ENCODE measurements at places on chromosomes 2 and 18.

- peak; percentile 42 for DNase-seq
Measured at GRCh38 chr18:50659091-50660003, 99.5 kb downstream of the MAPK4 start.

GRCh38 chr2:169365029-169365480 is 2.7 kb upstream of the LRP2 start:
- DNase-seq = no peak

GRCh38 chr2:152446213-152446612 is 111.2 kb downstream of the FMNL2 start:
- DNase-seq = peak; percentile 36

- DNase-seq = no peak
Measured at GRCh38 chr2:171102802-171103201, 57.9 kb downstream of the TLK1 start.

- no peak for DNase-seq
Measured at GRCh38 chr2:112144966-112145365, 6.8 kb downstream of the FBLN7 start.

DNA sequence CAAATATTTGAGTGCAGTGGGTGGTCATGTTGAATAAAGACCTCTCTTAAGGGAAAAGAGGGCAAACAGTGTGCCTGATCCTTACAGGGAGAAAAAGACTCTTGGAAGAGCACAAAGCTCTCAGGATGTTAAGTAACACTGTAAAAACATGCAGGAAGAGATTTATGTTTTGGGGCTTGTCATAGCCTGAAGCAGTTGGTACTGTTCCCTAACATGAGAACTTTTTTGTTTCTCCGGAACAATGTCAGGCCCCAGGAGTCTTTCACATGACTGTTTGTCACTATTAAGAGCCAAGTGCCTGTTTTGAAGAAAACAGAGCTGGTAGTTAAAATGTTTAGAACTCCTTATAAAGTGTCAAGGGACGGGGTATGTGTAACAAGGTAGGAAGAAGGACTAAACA is 83.7 kb upstream of the B3GNT2 start:
- DNase-seq = no peak

GRCh38 chr2:86622519-86623042 is 1.1 kb downstream of the RNF103 start:
- DNase-seq = peak; percentile 15

- no peak for DNase-seq
Measured at GRCh38 chr2:238690511-238690910, 157.4 kb upstream of the TWIST2 start.

DNA sequence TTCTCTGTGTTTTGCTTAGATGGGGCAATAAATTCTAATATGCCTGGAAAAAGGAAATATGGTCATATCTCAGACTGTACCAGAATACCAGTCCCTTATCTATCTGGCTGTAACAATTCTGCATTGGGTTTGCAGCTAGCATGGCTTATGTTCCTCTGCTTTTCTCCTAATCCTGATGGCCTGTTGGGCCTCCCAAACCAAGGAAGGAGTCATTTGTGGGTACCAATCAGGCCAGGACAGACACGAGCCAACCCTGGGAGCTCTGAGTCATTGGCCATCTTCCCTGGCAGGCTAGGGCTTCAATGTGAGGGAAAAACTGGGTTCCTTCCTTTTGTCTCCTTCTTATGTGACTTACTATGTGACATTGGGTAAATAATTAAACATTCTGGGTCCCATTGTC is 12.0 kb downstream of the SMARCAL1 start:
- no peak for DNase-seq

DNA sequence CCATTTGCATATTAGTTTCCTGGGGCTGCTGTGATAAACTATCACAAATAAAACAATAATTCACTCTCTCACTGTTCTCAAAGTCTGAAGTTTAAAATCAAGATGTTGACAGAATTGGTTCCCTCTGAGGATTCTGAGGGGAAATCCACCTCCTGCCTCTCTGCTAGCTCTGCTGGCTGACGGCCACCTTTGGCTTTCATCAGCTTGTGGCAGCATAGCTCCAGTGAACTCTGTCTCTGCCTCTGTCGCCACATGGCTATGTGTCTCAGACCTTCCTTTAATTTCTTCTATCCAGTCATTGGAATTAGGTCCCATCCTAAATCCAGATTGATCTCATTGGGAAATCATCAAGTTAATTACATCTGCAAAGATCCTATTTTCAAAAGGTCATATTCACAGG is 38.9 kb upstream of the TRIM43 start:
- peak; percentile 26 for DNase-seq

DNA sequence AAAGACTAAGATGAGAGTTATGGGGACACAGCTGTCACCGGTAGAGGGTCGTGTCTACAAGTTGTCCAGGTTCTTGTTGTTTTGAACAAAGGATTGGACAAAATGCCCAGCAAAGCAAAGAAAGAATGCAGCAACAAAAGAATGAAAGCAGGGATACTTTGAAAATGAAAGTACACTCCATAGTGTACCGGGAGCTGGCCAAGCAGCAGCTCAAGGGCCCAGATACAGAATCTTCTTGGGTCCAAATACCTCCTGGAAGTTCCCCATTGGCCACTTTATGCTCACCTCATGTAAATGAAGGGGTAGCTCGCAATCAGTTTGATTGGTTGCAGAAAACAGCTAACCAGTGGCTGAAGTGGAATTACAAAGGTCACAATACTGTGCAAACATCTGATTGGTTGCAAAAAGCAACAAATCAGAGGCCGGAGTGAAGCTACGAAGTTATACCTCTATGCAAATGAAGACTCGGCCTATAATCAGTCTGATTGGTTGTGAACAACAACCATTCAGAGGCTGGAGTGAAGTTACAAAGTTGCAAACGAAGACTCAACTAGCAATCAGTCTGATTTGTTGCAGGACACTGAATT is 474.9 kb upstream of the TMEFF2 start:
- peak; percentile 47 for DNase-seq

GRCh38 chr18:70142001-70142400 is 63.5 kb downstream of the RTTN start:
- DNase-seq = no peak

DNA sequence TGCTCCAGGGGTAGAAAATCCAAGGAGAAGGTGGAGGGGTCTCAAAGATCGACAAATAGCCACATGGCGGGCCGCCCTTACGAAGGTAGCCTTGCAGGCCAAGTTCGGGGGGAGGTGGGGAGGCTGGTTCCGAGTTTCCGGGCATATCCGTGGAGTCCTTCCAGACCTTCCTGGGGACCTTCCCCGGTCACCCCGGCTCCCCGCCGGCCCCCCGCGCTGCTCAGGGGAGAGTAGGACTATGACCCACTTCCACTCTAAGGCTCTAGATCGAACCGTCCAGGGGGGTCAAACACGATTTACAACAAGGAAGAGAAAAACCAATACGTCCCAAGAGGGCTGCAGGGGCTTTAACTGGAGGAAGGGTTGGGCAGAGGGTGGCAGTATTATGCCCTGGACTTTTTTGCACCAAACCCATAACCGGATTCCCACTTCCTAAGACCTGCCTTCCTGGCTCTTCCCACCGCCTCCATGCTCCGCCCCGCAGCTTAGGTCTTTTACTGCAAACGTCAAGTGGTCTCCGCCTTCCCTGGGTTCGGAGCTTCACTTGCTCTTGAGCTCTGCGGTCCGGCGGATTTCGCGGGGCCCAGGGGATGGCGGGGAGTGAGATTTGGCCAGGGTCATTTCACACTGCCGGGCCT is 779 bp upstream of the LYPD6 start:
- peak; percentile 65 for DNase-seq

DNA sequence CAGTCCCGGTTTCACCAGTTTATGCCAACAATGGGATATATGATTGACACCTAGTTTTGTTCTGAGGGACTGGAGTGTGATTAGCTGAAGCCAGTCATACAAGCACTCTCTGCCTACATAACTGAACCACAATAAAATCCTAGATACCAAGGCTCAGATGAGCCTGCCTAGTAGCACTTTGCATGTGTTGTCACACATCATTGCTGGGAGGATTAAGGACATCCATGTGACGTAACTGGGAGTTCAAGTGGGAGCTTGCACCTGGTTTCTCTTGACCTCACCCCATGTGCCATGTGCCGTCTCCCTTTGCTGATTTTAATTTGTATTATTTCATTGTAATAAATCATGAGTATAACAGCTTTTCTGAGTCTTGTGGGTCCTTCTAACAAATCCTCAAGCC is 90.3 kb downstream of the TMEM163 start:
- DNase-seq = no peak

GRCh38 chr2:202574541-202574940 is 60.2 kb upstream of the FAM117B start:
- DNase-seq = no peak

DNA sequence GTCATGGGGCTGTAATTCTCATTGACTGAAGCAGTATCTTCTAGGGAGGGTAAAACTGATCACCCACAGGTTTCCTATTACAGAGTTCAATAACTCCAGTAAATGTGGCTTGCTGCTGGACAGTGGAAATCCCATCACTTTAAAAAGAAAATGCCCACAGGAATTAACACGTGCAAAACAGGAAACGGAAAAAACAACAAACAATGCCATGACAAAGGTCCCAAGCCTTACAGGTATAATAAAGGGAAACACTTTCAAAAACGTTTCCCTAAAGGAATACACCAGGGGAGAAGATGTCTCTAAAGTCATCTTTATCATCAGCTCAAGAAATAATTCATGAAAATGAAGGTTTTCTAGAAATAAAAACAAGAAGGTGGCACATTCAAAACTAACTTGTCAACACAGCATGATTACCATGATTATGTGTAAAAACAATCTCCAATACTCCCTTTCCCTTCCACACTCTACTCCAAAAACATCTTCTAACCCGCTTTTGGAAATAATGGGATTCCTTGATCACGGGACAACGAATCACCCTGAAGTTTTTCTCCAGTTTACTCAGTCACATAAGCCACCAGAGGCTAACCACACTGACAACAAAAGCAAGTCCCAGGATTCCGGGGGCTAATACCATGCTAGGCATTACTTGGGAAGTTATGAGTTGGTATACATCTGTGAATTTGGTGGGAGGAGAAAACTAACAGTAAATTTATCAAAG is 167.9 kb downstream of the TCF4 start:
- no peak for DNase-seq

DNA sequence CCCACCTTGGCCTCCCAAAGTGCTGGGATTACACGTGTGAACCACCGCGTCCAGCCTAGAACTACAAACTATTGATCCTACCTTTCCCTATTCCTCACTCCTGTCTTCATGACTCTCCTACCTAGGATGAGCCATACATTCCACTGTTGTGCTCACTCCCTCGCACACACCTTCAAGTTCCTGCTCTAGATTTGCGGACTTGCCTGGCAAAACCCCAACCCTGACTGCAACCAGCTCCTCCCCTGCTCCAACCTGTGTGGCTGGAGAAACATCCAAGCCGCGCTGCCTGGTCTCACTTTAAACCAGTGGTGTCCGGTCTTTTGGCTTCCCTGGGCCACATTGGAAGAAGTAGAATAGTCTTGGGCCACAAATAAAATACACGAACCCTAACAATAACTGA is 5.0 kb upstream of the DNPEP start:
- DNase-seq = no peak

DNA sequence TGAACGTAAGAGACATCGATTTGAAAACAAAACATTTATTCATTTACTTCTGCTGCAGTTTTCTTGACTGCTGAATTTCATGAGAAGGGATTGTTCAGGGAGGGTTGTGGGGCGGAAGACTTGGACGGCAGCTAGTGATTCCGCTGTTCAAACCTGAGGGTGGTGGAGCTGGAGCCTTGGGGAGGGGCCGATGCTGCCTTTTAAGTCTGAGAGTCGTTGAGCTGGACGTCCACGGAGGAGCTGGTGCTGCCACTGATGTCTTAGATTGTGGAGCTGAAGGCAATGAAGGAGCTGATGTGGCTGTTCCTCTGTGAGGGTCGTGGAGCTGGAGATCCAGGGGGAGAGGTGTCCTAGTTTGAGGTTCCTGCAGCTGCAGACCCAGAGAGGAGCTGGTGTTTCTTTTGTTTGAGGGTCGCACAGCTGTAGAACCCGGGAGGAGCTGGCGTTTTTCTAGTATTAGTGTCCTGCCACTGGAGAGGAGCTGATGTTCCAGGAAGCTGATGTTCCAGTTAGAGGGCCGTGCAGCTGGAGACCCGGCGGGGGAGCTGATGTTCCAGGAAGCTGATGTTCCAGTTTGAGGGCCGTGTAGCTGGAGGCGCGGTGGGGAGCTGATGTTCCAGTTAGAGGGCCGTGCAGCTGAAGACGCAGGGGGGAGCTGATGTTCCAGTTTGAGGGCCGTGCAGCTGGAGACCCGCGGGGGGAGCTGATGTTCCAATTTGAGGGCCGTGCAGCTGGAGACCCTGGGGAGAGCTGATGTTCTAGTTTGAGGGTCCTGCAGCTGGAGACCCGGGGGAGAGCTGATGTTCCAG is 150.9 kb downstream of the RTP5 start:
- peak; percentile 32 for DNase-seq

DNA sequence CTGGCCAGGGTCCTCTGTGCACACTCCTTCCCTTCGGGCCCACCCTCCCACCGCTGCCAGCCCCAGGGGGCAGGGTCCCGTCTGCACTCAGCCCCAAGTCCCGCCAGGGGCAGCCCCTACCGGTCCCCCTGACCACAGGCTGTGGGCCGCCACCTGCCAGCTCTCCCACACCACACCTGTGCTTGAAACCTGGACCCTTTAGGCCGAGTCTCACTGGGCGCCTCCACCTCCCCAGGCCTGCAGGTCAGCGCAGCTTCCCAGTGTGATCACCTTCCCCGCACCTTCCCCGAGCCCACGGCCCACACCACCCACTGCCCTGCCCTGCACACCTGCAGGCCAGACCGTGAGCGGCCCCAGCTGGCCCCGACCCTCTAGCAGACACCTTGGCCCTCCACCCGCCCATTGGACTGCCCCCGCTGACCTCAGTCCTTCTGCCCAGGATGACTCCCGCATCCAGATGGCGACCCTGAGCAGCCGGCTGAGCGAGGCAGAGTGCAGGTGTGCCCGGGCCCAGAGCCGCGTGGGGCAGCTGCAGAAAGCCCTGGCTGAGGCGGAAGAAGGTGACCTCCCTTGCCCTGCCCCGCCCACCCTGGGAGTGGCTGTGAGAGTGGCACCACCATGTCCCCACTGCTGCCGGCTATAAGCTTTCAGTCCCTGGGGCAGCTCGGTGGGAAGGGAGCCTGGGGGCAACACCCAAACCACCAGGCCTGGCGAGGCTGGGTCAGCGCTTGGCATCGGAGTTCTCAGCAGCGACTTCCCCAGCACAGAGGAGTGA is 31.3 kb upstream of the SNED1 start:
- DNase-seq = no peak

GRCh38 chr2:169275696-169276444 is 86.5 kb downstream of the LRP2 start:
- DNase-seq = no peak

- DNase-seq = no peak
Measured at GRCh38 chr2:98571796-98572195, 36.5 kb downstream of the COA5 start.

DNA sequence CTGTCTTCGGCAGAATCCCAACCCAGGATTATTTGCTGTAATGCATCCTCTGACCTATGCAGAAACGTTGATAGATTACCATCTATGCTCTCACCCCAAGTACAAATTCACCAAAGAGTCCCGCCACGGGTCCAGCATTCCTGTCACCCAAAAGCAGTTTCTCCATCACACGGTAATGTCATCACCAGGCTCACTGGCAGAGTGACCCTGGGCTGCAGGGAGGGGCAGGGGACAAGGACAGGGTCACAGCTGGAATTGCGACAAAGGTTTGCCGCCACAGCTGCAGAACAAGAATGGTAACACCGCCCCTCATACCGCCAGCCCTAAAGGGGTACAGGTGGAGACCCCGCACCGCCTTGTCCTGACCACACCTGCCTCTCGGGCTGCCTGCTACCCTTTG is 40.8 kb upstream of the TMEM177 start:
- no peak for DNase-seq

- DNase-seq = no peak
Measured at GRCh38 chr2:10336283-10336682, 33.6 kb downstream of the HPCAL1 start.

- no peak for DNase-seq
Measured at GRCh38 chr2:206798000-206798399, 32.6 kb downstream of the FASTKD2 start.
